ENCODE measurements at places on chromosomes 5 and 9. TPM values are rescaled to one million over a fixed set of nuclear protein-coding genes. Genes with fewer than 3 reads are reported as not detected.

DNA sequence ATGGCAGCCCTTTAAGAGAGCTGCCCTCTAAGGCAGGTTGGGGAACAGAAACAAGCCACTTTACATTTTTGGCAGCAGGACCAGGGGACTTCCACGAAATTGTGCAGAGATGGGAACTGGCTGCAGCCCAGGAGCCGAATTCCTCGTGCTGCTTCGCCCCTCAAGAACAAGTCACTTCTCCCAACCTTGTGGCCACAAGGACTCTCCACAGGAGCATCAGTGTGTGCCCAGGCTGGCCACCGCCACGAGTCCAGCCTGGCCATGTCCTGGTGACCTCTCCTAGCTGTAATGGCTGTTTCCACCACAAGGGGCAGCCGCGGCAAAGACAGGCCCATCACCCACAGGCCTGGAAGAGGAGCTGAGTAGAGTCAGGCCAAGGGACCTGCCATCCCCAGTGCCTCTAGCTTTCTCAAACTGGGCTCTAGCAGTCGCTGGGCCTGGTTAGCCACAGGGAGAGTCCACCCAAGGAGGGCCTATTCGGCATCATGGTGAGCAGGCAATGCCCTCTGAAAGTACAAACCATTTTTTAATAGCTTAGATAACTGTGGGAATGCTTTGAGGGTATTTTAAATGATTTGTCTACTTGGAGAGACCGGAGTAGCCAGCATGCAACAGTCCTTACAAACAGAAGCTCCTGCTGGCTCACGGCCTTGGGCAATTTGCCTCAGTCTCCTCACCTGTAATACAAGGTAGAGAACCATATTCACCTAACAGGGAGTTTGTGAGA lies 129.0 kb downstream of the COL23A1 start:
- peak; percentile 53 for DNase-seq

DNA sequence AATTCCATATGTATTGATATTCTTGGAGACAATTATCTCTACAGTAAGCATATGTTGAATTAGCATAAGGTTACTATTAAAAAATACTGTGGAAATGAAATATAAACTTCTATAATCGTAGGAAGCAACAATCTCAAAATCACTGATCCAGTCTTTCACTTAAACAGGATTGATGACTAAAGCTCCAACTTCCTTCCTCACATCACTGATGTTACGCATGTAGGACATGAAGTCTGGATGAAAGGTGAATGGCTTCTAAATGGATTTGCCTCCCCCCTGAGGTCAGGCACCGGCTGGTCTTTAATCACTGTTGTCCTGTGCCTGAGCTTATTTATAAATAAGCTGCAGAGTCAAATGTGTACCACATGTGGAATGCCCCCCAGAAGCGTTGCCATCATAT lies 157.1 kb upstream of the NFIB start:
- DNase-seq = no peak

GRCh38 chr9:87109851-87110250 lies 162.5 kb upstream of the GAS1 start:
- no peak for DNase-seq

GRCh38 chr5:107376546-107377276 lies 294.0 kb downstream of the EFNA5 start:
- DNase-seq = no peak

DNA sequence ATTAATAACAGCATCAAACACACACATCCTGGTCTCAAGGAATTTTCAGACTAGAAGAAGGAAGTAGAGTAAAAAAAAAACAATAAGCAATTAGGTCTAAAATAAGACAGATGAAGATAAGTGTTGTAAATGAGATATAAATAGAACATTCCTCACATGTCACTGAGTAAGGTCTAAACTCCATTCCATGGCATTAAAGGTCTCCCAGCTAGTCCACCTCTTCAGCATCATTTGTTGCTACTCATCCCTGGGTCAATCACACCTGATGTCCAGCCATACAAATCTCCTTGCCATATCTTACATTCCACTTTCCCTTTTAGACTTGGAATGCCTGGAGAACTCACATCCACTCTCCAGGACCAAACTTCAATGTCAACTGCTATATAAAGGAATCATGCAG lies 214.1 kb upstream of the KLF4 start:
- no peak for DNase-seq

- no peak for DNase-seq
Observed at GRCh38 chr5:95763941-95764340, 32.8 kb downstream of the RHOBTB3 start.

DNA sequence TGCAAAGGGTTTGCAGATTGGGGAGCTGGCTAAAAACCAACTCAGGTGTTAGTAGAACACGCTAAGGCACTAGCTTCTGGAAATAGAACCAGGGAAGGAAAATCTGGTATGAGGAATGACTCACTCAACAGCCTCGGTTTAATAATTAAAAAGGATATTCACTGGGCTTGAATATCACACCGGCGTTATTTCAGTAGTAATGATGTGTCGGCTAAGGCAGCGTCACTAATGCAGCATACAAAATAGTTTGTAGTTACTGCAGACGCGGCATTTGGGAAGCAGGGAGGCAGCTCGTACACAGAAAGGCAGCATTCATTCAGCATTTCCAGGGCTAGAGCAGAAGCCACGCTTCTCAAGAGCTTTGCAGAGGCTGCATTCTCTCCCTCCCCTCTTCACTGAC lies 1.7 kb downstream of the ADRA1B start:
- no peak for DNase-seq

GRCh38 chr5:76163111-76163628 lies 80.0 kb downstream of the SV2C start:
- no peak for DNase-seq

- no peak for DNase-seq
Observed at GRCh38 chr5:142874540-142874939, 104.4 kb downstream of the ARHGAP26 start.

- no peak for DNase-seq
Observed at GRCh38 chr5:174922955-174923354, 198.6 kb downstream of the MSX2 start.

Gene SLC25A48
- total RNA-seq = not detected
